ENCODE measurements at places on chromosomes 5 and 9. TPM values are rescaled to one million over a fixed set of nuclear protein-coding genes. Genes with fewer than 3 reads are reported as not detected.

Gene CKMT2
- 2.0 TPM for total RNA-seq

DNA sequence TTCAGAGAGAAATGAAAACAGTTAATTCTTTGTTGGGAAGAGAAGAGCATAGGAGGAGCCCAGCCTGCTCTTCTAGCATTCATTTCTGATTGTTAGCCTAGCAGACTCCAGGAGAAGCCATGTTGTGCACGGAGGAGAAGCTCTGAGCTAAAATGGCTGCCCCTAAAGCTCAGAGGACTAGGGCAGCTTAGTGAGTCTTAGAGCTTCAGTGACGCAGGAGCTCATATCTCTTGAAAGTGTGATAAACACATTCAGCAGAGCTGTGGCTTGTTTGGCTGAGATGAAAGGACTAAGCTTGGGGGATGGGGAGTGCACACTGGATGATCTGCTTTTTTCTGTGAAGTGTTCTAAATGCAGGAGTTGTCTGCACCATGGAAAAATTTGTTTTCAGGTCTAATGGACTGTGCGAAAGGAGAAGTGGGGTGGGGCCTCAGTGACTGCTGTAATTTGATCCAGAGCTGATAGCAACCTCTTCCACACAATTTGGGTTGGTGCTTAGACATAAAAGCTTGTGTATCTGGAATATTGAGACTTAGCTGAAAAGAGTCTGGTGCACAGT is 58.5 kb downstream of the ZNF462 start:
- DNase-seq, result peak; percentile 30

- no peak for DNase-seq
Measured at GRCh38 chr5:111954516-111955395, 197.8 kb upstream of the NREP start.

Gene TXNDC8
- not detected for total RNA-seq

DNA sequence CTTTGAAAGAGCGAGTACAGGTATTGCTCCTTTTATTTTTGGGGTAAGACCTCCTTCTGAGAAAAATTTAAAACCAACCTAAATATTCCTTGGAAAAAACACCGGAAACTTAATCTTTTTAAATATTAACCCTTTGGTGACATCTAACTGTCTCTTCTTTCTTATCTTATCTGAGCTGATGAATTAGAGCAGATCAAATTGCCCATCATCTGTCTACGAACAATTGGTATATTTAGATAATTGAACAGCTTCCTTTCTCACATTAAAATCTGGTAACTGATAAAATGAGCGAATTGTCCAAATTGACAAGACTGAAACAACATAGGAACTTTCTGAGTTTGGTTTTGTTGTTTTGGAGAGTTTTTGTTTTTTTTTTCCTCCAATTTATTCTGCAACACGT is 2.0 kb downstream of the ISL1 start:
- DNase-seq, result no peak

Gene GABRA1
- total RNA-seq, result not detected

- no peak for DNase-seq
Measured at GRCh38 chr5:151034422-151035379, 14.3 kb downstream of the GPX3 start.

- peak; percentile 47 for DNase-seq
Measured at GRCh38 chr5:7869474-7870136, 657 bp downstream of the MTRR start.

DNA sequence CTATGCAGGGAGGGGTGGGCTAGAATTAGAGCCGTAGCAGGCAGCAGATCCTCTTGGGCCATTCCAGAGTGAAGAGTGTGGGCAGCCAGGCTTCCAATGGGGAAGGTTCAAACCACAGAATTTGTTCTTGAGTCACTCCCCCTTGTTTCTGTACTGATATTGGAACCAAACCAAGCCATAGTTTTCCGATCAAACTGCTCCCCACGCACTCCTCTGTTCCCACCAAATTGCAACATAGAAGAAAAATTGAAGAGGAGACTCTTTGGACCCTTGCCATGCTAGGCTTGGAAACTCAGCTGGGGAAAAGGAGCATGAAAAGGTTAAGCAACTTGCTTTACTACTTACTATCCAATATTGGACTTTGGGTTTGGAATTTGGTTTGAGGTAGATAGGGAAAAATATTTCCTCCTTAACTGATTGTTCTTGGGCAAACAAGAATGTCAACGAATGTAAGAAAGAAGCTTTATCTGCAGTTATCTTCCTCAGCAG is 165.8 kb upstream of the NR3C1 start:
- DNase-seq, result no peak

Data from left colon (tissue), 2 donors.